ENCODE measurements at places on chromosomes 13 and 19. TPM values are rescaled to one million over a fixed set of nuclear protein-coding genes. Genes with fewer than 3 reads are reported as not detected.

Gene ACOD1
- total RNA-seq: not detected

Gene SPC24
- 76.1 TPM for total RNA-seq

- no peak for DNase-seq
These were observed 18.7 kb upstream of the TINCR start for GRCh38 chr19:5586300-5587070.

Gene LILRB4
- not detected for total RNA-seq

- DNase-seq: no peak
These were observed 1025.3 kb downstream of the EFNB2 start for GRCh38 chr13:105509981-105510762.

- no peak for DNase-seq
These were observed 139.3 kb downstream of the TNFRSF19 start for GRCh38 chr13:23709536-23709935.

Gene SIGLEC10
- not detected for total RNA-seq

DNA sequence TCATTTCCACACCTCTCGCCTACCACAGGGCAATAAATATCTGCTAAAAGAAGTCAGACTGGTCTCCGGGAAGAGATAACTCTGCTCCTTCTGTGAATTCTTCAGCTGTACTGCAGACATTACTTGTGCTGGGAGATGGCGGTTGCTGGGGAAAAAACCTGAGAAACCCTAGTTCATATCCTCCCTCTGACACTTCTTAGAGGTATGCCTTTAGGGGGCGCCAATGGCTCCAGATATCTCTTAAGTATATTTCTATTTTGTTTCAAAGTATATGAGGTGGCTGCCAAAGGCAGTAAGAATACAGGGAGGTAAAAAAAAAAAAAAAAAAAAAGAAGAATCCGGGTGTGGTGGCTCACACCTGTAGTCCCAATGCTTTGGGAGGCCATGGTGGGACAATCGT is 175.2 kb downstream of the PAN3 start:
- DNase-seq: no peak

DNA sequence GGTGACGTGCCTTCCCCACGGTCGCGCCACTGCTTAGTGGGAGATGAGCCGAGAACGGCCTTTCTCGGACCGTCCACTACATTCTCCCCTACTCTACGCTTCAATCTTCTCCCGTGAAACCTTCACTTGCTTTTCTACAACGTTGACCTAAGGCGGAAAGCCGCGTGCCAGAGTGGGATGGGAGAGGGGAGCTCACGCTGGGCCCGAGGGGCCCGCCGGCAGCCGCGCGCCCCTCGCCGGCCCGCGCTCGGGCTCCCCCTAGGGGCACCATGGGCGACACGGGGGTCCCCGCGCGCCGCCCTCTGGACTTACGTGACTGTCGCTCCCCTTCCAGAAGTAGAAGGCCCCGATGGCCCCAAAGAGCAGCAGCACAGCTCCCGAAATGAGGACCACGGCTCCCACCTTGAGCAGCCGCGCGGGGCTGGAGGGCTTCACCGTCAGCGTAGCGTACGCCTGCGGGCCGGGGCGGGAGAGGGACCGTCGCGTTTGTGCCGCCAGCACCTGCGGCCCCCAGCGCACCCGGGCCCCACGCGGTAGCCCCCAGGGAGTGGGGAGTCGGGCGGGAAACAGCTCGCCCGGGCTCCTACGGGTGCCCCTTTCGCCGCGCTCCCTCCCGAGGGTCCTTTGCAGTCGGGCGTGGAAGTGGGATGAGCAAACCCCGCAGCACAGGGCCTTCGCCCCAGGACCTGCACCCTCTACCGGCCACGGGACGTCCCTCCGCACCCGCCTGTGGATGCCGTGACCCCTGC is 727 bp downstream of the CNMD start:
- no peak for DNase-seq

DNA sequence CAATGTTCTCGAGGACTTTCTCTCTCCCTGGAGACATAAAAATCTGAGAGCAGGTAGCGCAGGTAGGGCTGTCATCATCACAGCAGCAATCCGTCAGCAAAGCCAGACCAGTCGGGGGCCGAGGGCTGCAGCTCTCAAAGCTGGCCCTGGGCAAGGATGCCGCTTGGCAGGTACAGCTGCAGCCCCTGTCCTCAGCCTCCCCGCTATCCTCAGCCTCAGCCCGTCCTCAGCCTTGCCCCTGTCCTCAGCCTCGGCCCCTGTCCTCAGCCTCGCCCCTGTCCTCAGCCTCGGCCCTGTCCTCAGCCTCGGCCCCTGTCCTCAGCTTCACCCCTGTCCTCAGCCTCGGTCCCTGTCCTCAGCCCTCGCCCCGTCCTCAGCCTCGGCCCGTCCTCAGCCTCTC is 10.9 kb downstream of the C13orf46 start:
- DNase-seq: no peak

Gene C19orf73
- total RNA-seq: 2.7 TPM

Gene CLIP3
- total RNA-seq: 0.51 TPM

GRCh38 chr19:6480848-6481415 is 655 bp downstream of the DENND1C start:
- no peak for DNase-seq

GRCh38 chr19:7677669-7678311 is 900 bp downstream of the MCEMP1 start:
- DNase-seq: no peak

- no peak for DNase-seq
These were observed 16.1 kb downstream of the TTYH1 start for GRCh38 chr19:54431255-54431838.

DNA sequence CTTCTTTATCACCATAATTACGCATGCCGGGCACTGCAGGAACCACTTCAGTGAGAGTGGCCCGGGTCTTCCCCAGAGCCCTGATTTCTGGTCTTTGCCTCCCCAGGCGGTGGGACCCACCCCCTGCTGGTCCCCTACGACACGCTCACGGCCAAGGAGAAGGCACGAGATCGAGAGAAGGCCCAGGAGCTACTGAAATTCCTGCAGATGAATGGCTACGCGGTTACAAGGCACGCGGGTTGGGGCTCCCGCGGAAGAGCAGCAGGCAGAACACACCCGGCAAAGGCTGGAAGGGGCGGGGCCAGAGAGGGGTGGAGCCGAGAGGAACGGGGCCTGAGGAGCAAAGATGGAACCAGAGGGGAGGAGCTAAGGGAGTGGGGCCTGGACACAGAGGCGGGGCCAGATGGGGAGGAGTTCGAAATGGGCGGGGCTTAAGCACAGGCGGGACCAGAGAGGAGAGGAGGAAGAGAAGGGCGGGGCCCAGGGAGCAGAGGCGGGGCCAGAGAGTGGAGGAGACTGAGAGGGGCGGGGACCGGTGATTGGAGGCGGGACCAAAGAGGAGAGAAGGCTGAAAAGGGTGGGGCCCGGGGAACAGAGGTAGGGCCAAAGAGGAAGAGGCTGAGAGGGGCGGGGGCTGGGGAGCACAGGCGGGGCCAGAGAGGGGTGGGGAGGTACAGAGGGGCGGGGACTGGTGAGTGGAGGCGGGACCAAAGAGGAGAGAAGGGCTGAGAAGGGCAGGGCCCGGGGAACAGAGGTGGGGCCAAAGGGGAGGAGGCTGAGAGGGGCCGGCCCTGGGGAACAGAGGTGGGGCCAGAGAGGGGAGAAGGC is 73.4 kb downstream of the RYR1 start:
- no peak for DNase-seq

Gene B3GNT3
- 17.3 TPM for total RNA-seq

DNA sequence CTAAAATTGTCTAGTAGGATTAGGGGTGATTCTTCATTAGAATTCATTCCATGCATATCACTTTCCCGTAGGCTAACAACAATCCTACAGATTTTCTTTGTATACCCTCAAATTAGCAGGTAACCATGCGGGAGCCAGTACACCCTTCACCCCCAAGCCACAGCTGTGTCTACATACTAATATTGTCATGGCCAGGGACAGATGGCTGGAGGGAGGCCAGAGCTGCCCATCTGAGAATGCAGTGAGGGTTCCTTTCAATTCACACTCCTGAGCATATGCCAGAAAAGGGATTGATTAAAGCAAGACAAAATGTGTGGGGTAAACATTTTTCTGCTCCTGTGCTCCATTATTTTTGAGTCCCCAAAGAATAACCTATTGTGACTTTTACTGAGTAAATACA is 68.9 kb downstream of the FREM2 start:
- no peak for DNase-seq

Gene KLK15
- not detected for total RNA-seq

GRCh38 chr19:53664760-53665159 is 33.0 kb downstream of the DPRX start:
- DNase-seq: no peak

DNA sequence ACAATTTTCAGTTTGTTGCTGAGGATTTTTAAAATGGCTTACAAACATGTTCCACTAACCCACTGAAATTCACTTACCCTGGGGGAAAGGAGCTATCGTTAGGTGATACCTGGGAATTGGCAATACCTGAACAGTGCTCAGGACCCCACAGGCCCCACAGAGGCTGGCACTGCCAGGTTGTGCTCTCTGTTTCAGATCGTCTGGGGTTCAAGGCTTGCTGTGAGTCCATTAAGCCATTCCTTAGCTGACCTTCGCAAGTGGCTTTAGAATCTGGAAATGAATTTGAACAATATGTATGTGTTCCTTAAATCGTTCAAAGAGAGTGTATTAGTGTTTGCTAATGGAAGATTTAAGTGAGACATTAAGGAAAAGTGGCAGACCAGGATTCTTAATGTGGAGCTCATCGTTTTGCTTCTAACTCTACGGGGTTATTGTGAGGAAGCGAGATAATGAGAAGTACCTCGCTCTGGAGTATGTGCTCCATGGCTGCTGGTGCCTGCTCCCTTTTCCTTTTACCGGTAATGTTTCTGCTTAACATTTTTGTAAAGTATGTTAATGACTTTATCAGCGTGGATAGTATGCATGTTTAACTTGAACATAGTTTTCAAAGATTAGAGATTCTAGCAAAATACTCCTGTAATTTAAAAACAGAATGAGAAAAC is 13.6 kb downstream of the KLF5 start:
- no peak for DNase-seq

Gene URI1
- total RNA-seq: 45.1 TPM

DNA sequence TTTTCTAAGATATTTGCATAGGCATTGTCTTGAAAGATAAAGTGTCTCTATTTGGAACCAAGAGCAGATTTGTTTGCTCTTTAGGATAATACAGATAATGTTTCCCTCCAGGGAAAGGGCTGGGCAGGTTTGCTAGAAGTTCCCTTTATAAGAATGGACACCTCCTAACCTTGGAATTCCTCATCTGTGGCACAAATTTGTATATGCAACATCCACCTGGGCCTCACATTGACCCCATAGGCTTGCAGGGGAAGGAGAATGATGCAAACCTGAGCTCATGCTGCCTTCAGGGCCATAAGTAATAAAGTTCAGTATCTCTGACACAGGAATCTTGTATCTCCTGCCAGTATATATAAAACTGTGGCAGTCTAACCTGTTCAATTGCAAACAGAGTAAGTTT is 508.4 kb upstream of the MIR17HG start:
- DNase-seq: no peak

DNA sequence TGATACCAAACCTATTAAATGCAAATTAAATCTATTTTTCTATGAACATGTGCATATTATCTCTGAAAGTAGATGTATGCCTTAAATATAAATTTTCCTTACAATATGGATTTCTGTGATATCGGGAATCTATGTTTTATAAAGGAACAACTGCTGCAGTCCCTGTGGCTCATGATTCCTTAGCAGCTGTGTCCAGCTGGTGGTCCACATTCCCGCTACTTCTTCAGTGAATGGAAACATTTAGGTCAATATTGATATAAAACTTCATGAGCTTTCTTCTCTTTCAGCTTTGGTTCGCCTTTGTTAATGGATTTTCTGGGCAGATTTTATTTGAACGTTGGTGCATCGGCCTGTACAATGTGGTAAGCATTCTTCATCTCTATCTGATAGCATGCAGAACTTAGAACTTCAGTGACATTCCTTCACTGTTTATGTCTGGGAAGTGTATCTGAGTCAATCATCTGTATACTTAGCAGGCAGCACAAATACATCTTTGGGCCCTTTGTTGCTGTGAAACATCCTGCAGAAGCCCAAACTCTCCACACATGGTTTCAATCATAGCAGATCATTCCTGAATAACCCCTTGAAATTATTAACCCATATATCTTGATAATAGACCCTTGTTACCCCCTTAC is 223.9 kb downstream of the SHISA2 start:
- DNase-seq: no peak

Gene MUC16
- under 0.01 TPM for total RNA-seq

- DNase-seq: no peak
These were observed 65.2 kb downstream of the TEX26 start for GRCh38 chr13:30997697-30998096.

Gene SMIM44
- 1.0 TPM for total RNA-seq

Gene CYP4F2
- not detected for total RNA-seq

- DNase-seq: no peak
These were observed 35.0 kb downstream of the VASP start for GRCh38 chr19:45542234-45542668.

DNA sequence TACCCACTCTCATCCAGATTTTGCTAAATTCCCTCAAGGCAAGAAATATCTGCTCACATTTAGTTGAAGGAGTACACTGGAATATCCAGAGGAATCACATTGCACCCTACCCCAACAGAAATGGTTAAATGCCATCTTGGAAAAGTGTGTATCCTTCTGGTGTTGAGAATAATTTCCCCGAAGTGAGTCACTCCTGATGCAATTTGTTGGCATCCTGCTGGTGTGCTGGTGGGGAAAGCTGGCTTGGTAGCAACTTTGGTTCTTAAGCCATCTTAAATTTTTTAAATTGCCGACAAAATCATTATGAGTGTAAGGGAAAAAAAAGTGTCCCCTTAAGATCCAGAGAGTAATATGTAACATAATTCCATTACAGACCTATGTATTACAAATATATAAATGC is 337.3 kb upstream of the DACH1 start:
- DNase-seq: no peak

DNA sequence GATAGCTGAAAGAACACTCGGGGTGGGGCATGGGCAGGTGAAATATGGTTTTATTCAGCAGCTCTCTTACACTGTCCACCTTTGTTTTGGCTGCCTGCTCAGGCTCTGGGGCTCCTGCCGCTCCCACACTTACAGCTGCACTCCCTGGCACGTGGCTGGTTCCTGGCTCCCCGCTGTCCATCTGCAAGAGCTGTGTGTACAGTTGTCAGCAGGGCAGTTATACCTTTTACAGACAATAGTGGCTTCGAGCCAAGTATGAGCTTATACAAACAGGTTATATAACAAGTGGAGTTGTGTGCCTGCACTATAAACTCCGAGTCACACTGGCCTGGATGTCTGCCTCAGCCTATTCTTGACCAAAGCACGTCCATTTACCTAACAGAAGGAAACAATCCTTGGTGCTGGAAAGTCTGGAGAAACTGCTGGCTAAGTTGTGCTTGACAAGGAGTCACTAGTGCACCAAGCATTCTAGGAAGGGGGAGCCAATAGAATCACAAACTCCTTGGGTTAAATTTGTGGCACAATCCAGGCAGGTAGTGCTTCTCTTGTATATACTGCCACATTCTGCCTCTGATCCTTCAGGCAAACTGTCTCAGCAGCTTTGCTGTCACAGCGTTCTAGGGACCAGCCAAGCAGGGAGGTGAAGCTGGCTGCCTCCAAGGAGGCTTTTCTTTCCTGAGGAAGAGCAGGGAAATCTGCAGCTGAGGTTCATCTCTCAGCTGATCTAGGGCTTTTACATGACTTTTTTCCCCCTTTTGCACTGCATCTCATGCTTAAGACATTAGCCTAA is 68.2 kb downstream of the NHLRC3 start:
- no peak for DNase-seq

- DNase-seq: no peak
These were observed 1514.7 kb upstream of the SLC10A2 start for GRCh38 chr13:104580931-104581330.

Gene CCDC70
- total RNA-seq: not detected

Gene PPP1R37
- total RNA-seq: 42.5 TPM

Measured in epithelial cell of proximal tubule (primary cell).